ENCODE measurements at places on chromosomes 7 and 10.

DNA sequence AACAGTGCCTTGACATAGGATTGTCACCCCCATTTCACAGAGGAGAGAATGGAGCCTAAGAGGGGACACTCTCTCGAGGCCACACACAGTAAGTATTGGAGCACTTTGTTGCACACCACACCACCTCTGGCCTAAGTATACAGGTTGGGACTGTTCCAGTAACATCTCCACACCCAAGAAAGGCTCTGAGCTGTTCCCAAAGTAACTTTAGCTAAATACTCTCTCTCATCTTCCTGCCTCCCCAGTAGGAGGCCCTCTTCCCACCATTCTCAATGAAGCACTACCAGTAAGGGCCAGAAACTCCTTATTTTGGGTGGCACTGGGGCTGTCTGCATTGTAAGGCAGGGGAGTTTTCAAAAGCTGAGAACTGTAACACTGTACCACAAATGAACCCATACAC, 189.5 kb downstream of the ZNF438 start:
- DNase-seq: no peak

GRCh38 chr10:13669182-13669855, 82.6 kb downstream of the PRPF18 start:
- DNase-seq: no peak

DNA sequence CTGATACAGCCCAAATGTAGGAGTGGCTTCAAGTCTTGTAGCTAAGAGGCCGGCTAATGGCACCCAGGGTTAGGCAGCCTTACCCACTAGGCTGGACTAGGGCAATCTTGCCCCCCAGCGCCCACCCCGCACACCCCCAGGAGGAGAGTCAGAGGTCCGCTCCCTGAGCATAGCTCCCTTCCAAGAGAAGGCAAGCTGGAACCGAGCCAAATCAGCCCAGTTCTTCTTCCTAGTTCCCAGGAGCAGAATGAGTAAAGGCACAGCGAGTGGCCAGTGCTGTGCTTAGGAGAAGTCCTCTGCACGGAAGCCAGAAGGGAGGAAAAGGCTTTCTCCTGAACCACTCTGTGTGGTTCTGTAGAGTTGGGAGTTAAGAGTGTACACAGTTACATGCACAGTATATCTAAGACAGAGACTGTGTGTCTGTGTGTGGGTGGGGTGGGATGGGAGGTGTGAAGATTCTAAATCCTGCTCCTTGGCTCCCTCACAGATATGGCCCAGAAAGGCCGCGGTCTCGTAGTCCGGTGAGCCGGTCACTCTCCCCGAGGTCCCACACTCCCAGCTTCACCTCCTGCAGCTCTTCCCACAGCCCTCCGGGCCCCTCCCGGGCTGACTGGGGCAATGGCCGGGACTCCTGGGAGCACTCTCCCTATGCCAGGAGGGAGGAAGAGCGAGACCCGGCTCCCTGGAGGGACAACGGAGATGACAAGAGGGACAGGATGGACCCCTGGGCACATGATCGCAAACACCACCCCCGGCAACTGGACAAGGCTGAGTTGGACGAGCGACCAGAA, 59.7 kb upstream of the PDCD4 start:
- DNase-seq: no peak

GRCh38 chr10:103193820-103194529, 903 bp upstream of the NT5C2 start:
- DNase-seq: no peak

GRCh38 chr10:102313221-102313896, 68.0 kb downstream of the GBF1 start:
- no peak for DNase-seq

DNA sequence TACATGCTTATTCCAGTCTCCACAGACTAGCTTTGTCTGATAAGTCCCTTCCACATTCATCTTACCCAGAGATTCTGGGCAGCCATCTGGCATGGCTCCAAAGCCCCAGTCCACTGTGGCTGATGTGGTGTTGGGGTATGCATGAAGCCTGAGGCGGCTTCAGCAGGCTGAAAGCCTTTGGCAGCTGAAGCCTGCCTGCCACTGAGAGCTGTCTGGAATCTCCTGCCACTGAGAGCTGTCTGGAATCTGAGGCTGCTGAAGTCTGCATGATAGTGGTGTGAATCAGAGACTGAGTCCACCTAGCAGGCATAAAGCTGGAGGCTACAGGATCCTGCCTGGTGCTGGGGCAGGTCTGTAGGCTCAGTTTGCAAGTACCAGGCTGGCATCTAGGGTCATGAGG, 87.1 kb downstream of the DYNC1I1 start:
- DNase-seq: no peak

DNA sequence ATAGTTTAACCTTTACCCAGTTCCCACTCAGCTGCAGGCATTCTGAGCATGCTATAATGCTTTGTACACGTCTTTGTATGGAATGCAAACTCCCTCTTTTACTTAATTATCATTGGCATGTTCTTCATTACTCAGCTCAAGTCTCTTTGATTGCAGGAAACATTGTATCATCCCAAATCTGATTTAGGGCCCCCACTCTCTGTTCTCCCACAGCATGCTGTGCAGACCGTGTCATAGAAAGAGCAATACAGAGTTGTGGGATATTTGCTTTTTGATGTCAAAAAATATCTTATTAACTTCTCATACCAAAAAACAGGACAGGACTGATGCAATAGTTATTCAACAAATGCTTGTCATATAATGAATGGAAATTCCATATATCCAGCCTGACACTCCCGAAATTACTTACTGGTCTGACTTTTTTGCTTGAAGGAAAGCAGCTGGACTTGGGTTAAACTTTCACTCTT, 1081.5 kb upstream of the C7orf33 start:
- no peak for DNase-seq

DNA sequence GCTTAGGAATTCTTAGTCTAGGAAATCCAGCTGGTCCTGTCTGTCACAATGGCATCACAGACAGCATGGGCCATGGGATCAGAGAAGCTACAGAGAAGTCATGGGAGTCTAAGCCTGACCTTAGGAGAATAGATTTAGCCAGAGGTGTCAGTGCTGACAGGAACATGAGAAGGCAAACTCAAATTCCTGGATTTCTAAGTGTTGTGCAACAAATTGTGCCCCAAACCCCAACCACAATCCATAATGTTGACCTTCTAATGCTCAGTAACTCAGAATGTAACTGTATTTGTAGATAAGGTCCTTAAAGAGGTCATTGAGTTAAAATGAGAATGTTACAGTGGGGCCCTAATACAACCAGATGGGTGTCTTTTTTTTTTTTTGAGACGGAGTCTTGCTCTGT, 95.9 kb upstream of the RHOBTB1 start:
- no peak for DNase-seq

DNA sequence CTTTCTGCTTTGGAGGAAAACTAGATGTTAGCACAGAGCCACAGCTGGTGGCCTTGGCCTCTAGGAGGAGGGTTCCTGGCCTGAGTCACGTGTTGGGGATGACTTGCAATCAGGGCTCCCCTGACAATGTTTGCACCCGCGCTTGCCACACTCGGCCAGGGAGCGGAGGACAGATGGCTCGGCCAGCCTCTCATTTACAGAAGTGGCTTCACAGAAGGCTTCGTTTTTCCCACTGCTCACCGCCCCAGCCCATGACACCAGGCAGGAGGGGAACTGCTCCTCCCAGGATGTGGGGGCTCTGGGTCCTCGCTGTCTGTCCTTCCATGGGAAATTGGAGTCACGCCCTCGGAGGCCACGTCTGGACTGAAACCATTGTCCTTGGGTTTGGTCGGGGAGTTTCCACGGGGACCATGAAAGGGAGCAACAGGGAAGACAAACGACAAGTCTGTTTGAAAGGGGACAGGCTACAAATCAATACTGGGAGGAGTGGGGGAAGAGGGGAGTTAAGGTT, 49.6 kb upstream of the UBE3C start:
- no peak for DNase-seq

GRCh38 chr7:143407287-143408251, 1.1 kb downstream of the EPHA1 start:
- peak; percentile 61 for DNase-seq

DNA sequence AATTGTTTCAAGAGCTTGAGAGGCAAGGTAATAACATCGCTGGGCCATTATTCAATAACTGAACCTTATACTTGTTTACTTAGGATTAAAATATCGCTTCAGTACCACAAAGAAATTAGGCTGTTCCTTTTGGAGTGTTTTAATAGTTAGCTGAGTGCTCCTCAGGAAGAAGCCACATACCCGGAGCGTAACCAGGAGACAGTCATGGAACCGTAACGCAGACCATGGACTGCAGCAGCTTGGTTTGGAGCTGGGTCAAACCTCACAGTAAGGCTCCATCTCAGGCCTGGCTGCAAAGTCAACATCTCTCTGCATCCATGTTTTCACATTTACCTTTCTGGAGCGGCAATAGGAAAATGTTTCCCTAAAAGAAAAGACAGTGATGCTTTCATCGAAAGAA, 599.0 kb downstream of the TNS3 start:
- no peak for DNase-seq

GRCh38 chr10:97072851-97073665, 112.7 kb downstream of the SLIT1 start:
- DNase-seq: peak; percentile 87

- DNase-seq: no peak
These were observed 96.4 kb upstream of the DIP2C start for GRCh38 chr10:785861-786214.

DNA sequence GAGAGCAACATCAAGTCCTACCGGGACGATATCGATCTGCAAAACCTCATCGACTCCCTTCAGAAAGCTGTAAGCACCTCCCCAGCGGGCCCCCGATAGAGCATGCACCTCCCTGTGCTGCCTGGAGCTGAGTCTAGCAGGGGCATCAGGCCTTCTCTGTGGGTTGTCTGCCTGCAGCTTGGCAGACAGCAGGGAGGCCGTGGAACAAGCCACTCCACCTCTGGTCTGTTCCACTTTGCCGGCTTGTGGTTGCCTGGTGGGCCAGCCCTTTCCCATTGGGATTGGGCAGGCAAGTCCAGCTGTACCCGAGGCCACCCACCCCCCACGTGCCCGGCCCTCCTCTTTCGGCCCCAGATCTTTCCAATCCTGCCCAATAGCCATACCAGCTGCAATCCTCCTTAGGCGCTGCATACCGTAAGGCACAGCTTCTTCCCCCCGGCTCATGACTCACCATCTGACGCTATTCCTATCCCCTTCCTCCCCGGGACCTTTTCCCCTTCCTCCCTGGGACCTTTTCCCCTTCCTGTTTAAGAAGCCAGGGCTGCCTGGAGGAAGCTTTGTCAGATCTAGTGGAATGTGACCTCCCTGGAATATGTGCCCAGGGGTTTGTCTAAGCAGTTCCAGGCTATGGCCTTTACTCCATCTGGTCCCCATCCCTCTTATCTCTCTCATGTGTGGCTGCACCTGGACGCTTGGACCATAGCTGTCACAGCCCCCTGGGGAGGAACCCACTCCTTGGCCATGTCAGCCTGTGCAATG, 28.1 kb upstream of the SH2D4B start:
- DNase-seq: no peak

DNA sequence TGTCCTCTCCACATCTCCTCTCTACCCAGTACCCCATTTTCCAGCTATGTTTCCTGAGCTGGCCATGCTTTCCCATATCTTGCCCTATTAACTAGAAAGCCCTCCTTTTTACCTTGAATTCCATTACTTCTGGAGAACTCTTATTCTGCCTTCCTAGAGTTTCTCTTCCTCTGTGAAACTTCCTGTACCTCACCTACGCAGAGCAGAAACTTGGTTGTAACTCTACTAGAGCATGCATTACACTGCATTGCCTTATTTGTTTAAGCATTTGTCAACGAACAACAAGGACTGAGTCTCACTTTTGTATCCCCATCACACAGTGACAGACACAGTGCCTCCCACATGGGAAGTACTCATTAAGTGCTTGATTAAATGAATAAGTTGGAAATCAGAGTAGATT, 36.4 kb downstream of the VCL start:
- no peak for DNase-seq

- DNase-seq: no peak
These were observed 40.0 kb downstream of the CLIP2 start for GRCh38 chr7:74329225-74329624.

DNA sequence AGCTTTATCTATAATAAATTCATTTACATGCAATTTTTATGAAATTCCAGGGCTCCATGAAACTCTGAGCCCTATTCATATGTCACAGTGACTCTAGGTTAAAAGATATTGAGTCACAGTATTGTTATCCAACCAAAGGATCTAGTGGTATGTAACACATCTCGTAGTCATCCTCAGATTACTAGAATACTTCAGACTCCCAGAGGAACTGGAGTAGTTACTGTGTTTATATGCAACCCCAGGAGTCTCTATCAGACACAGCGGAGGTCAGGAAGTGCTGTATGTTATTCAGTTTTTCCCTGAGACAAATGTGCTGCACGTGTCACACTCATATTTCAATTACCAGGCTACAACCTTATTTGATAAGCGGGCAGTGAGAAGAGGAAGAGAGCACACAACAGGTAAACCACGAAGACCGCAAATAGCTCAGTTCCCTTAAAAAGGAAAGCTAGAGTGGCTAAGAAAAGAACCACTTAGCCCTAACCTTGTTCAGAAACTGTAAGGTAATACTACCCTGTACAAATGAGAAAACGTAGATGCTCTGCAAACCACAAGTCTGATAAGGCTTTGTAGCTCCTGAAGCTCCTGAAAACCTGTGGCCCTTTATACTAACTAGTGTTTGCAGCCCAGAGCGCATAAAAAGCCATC, 114.0 kb upstream of the CNTNAP2 start:
- no peak for DNase-seq

GRCh38 chr7:156046031-156046560, 233.8 kb upstream of the SHH start:
- DNase-seq: no peak

DNA sequence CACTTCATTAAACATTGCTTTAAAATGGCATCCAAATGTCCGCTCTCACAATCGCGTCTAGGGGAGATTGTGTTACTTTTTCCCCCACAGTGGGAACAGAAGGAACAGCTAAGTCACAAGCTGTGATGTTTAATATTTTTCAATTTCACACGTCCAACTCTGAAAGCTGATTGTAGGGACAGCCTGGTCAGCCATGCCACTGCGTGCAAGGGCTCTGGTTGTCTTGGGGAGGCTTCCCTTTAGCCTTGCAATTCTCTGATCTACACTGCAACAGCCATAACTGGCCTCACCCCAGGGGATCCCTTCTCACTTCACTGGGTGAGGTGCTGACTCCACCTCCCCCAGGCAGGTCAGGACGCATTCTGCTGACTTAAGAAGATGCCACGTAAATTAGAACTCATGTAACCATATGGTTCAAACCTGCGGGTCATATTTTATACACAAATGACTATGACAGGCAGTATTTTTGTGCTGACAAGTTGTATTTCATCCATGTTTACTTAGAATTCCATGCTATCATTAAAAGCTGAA, 425.2 kb upstream of the NFE2L3 start:
- DNase-seq: no peak
